ENCODE measurements at places on chromosomes 1 and 21.

DNA sequence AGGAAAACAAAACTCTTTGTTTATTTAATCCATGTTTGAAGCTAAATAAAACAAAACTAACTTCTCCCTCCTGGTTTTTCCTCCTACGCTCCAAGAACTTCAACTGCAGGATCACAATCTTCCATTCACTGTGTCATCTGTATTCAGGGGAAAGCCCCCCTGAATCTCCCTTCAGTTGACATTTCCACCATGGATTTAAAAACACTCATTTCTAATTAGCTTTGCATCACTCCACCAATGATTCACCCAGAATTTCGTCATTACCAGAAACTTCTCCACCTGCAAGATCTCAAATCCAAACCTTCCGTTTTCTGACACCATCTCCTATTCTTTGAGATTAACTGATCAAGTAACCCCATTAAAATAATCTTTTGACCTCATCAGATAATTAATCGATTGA is 10.9 kb upstream of the RGS5 start:
- DNase-seq: no peak

DNA sequence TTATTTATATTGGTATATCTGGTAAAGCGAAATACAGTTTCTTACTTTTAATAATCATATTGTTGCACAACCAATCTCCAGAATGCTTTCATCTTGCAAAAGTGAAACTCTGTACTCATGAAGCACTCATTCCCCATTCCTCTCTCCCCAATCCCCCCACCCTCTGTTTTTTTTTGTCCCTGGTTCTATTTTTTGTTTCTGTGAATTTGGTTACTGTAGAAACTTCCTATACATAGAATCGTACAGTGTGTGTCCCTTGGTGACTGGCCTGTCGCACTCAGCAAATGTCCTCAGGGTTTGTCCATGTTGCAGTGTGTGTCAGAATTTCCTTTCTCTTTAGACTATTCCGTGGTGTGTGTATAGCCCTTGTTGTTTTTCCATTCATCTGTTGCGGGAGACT is 7.9 kb upstream of the NLRP3 start:
- DNase-seq: no peak

DNA sequence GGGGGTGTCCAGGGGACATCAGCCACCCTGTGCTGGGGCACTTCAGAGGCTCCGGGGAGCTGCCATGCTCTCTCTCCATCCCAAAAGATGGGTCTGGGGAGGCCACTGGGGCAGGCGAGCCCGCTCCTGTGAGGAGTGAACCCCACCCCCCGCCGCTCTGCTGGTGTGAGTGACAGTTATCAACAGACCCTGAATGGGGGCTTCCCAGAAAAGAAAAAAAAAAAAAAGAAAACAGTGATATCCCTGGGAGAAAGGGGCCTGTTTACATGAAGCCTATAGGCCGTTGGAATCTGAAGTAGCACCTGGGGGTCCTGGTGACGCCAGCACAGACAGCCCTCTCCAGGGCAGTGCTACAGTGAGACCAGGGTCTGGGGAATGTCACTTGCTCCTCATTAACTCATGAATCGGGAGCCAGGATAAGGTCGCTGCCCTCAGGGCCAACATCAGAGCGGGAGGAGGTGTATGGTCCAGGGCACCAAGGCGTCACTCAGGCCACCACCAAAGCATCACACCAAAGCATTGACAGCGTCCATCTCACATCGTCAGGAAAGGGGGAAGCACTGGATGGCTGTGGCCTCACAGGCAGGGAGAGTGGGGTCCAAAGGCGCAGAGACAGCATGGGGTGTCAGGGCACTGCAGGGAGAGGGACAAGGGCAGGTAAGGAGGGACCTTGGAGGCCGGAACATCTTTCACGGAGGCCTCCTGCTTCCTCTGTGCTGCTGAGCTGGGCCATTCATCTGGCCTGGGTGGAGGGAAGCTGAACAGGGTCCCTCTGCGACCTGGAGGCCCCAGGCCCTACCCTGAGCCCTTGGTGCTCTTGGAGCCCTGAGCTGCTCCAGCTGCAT is 8.4 kb upstream of the NPHP4 start:
- no peak for DNase-seq

GRCh38 chr21:15740383-15740782 is 10.6 kb downstream of the USP25 start:
- no peak for DNase-seq

GRCh38 chr1:201126832-201127754 is at the start of gene ASCL5:
ASCL5 (minus strand) TSS chr1:201127184; CDS start chr1:201115372, 11,812 bp downstream.
- no peak for DNase-seq

GRCh38 chr1:94228640-94229375 is 8.6 kb downstream of the ARHGAP29 start:
- no peak for DNase-seq

- DNase-seq: no peak
Measured at GRCh38 chr1:8992936-8993687, 33.1 kb downstream of the SLC2A7 start.

GRCh38 chr1:159040206-159040605 is 30.5 kb downstream of the IFI16 start:
- no peak for DNase-seq

DNA sequence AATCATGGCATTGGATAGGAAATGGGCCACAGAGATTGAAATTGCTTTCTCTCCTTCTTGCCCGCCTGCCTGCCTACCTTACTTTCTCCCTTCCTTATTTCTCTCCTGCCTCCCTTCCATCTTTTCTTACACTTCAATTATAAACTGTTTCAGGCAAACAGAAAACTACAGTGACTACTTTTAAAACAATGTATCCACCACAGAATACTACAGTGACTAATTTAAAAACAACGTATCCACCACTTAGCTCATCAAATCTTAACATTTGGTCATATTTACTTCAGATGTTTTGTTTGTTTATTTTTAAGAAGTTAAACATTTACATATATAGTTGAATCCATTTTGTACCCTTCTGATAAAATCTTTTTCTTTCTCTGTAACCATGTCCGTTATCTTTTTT is 54.4 kb downstream of the SNRPE start:
- no peak for DNase-seq

Data from GM13976 (cell line).